ENCODE measurements at places on chromosomes 2 and 18.

DNA sequence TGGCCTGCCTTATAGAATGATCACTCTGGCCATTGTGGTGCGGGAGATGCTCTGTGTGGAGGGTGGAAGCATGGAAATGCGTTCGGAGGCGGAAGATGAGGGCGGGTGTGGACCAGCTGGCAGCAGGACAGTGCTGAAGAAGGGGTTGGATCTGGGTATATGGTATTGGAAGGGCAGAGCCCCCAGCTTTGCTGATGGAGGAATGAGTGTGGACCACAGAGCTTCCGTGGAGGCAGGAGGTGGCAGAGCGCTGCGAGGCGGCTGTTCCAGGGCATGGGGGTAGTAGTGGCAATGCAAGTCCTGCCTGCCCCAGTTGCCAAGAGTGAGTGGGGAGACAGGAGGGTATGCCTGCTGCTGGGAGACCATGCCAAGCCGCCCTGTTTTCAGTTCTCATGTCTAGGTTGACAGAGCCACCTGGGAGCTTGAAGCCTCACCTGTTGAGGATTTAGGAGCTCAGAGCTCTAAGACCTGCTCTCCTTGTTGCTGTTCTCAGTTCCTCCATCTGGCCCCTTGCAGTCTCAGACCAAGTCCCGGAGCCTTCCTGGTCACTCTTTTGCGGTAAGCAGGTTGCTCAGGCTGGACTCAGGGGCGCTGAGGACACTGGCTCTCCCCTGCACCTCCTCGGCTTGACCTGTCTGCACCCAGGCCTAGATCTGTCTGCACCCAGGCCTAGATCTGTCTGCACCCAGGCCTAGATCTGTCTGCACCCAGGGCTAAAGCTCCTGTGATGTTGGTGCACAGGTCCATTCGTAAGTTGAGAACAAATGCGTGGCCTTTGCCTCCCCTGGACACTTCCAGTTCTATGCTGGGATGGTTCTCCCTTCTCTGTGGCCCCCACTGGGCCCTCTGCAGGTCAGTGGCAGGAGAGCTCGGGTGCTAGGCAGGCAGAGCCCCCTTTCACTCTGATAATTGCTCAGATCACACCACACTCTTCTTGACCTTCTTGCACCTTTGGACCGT, 290.5 kb upstream of the HS6ST1 start:
- no peak for DNase-seq

DNA sequence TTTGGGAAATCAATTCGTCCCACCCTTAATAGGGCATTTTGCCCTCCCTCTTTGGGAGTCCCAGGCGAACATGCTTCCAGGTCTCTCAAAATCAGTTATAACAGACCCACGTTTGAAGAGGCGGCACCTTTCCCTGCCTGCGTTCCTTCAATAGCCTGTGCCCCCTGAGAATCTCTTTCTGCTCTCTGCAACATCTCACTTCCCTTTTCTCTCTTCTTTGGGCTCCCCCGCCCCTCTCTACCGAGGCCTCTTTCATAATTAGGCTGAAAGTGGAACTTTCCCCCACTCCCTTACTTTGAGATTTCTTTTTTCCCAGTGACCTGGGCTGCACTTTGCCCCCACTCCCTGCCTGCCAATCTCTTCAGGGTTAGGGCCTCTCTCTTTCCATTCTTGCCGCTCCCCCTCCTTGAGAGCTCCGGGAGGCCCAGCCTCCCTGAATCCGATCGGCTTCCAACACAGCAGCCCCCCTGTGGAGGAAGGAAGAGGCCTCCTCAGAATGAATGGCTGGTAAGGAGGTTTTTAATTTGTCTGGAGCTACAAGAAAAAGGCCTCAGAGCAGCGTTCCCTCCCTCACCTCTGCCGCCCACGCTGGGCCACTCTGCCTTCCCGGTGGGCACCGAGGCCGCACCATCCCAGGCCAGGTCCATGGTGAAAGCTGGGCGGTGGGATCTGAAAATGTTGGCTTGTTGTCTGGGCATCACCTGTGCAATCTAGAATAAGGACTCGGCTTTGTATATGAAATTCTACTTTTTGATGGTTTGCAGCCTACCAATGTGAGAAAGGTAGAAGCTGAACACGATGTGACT, 162.6 kb upstream of the SIX3 start:
- DNase-seq, result no peak

- DNase-seq, result no peak
Measured at GRCh38 chr18:45227001-45227742, 388.1 kb upstream of the SLC14A2 start.

- DNase-seq, result no peak
Measured at GRCh38 chr2:136247204-136247950, 129.4 kb upstream of the CXCR4 start.

DNA sequence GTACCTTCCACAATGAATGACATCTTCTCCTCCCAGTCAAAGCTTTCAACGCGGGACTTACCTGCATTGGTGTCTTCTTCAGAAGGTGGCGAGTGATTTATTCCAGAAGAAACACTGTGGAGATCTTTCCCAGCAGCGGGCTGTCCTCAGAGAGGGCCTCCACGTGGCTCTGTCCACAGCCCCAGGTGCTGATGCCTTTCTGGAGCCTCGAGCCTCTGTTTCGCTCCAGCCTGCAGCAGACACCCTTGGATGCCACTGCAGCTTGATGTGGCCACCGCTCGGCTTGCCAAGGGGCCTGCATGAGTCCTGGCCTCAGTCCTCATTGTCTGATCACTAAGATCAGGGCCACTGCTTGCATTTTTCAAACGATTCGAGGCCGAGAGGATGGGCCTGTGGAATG, 46.6 kb upstream of the GALR1 start:
- no peak for DNase-seq

Measured in stimulated activated CD8-positive, alpha-beta memory T cell treated with anti-CD3 and anti-CD28 coated beads, Interleukin-7, amount 100 ng/mL, for 4 hours (primary cell).